ENCODE measurements at places on chromosomes 13 and 19.

DNA sequence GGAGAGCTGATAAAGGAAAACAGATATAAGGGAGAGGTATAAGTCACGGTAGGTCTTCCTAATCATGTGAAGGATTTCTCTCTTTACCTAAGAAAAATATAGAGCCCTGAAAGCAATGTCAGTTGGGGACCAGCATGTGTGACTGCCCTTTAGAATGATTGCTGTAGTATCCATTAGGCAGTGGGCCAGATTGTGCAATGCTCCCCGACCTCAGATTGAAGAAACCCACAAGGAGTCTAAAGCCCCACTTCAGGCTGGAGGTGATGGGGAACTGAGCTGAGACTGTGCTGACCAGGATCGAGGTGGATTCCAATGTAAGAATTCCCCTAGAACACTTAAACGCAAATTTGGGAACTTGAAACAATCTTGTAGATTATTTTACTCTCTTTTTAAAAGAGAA, 614.4 kb downstream of the LIG4 start:
- no peak for DNase-seq

- no peak for DNase-seq
These were observed 14.8 kb downstream of the PSPC1 start for GRCh38 chr13:19767966-19768365.

GRCh38 chr13:27820524-27821482, 28.5 kb downstream of the GSX1 start:
- no peak for DNase-seq

DNA sequence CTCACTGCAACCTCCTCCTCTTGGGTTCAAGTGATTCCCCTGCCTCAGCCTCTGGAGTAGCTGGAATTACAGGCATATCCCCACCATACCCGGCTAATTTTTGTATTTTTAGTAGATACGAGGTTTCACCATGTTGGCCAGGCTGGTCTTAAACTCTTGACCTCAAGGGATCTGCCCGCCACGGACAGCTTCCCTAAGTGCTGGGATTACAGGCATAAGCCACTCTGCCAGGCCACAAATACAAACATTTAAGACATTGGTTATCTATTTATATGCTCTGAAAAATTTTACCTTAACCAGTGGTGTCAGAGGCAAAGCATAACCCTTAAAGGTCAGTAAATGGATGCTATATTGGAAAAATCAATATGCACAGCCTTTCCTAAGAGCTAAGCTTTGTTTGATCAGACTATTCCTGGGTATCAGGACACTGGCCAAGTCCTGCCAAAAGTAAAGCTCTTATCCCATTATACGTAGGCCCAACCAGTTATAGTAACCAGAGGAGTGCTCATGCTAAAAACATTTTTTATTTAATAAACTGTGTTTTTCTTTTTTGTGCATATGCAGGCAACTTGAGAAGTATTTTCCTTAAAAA, 56.4 kb upstream of the STARD13 start:
- DNase-seq: no peak

- no peak for DNase-seq
These were observed 121.1 kb downstream of the NHLRC3 start for GRCh38 chr13:39159393-39159792.

- DNase-seq: peak; percentile 10
These were observed 111.4 kb downstream of the STOML3 start for GRCh38 chr13:38879278-38879677.

GRCh38 chr13:21663197-21663596, 7.7 kb upstream of the FGF9 start:
- no peak for DNase-seq

- no peak for DNase-seq
These were observed 520.7 kb upstream of the NBEA start for GRCh38 chr13:34421347-34421719.

- no peak for DNase-seq
These were observed 665.6 kb upstream of the ARGLU1 start for GRCh38 chr13:107233541-107233940.

DNA sequence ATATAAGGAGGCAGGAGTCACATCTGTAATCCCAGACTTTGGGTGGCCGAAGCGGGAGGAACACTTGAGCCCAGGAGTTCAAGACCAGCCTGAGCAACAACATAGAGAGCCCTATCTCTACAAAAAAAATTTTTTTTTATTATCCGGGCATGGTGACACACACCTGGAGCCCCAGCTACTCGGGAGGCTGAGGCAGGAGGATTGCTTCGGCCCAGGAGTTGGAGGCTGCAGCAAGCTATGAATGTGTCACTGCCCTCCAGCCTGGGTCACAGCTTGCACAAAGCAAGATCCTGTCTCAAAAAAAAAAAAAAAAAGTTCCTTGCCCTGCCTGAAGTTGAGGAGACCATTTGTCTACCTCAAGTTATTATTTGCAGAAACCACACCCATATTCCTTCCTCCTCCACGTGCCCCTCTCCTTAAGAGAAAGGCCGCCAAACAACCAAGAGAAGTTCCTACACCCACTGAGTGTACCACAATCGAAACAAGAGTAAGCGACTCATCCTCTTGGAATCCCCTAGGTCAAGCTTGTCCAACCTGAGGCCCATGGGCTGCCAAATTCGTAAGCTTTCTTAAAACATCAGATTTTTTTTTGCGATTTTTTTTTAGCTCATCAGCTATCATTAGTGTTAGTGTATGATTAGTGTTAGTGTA, 2.2 kb downstream of the ABCC4 start:
- peak; percentile 24 for DNase-seq

GRCh38 chr13:35621989-35622388, 145.5 kb upstream of the MAB21L1 start:
- peak; percentile 7 for DNase-seq

- no peak for DNase-seq
These were observed 6.2 kb downstream of the ERVK3-1 start for GRCh38 chr19:58311345-58311865.

GRCh38 chr13:110329798-110330461, 22.8 kb downstream of the COL4A2 start:
- no peak for DNase-seq

- DNase-seq: no peak
These were observed 748.2 kb downstream of the DIAPH3 start for GRCh38 chr13:59415498-59415897.

DNA sequence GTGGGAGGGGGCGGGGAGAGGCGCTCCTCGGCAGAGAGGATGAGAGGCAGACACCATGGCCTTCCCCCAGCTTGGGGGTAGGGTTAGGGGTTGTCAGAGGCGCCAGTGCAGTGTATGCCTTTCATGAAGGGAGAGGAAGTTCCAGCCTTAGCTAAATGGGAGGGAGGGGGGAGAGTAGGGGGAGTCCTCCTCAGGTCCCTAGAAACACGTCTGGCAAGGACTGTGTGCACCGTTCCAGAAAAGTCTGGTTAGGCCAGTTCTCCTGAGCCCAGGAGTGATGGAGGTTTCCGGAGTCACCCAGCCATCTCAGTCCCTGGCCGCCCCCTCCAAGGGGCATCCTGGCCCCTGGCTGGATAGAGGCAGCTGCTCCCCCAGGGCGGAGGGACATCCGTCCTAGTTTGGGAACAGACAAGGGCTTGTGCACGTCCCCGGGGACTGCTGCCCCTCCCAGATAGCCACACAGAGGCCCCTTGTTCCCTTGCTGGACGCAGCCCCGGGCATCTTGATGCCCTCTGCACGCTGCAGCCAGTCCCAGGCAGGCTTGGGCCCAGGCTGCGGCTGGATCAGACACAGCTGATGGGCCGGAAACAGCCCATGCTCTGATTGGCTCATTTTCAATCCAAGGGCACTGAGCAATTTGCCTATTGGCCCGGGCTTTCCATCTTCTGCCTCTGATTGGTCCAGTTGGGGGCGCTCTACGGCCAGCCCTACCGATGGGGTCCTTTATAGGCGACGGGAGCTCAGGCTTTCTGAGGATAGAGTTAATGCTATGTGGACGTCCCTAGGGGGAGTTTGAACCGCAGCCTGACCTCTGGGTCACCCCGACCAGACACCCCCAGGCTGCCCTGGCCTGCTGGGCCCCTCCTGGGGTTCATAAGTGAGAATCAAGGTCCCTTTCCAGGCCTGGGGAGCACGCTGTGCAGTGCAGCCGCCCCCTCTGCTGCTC, 3.8 kb downstream of the S1PR2 start:
- DNase-seq: no peak

DNA sequence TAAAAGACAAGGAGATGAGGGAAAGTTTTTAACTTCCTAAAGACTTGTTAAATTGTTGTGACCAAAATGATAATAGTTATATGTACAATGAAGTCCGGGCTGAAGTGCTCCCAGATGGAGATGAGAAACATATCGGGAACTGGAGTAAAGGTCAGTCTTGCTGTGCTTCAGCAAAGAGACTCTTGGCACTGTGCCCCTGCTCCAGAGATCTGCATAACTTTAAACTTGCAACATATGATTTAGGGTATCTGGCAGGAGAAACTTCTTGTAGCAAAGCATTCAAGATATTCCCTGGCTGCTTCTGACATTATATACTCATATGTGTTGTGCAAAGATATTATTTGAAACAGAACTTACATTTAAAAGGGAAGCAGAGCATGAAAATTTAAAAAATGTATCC, 786.6 kb upstream of the SLITRK6 start:
- DNase-seq: no peak

GRCh38 chr13:99273128-99273527, 14.9 kb upstream of the GPR18 start:
- DNase-seq: no peak

- no peak for DNase-seq
These were observed 40.5 kb downstream of the USP12 start for GRCh38 chr13:27130979-27131623.

DNA sequence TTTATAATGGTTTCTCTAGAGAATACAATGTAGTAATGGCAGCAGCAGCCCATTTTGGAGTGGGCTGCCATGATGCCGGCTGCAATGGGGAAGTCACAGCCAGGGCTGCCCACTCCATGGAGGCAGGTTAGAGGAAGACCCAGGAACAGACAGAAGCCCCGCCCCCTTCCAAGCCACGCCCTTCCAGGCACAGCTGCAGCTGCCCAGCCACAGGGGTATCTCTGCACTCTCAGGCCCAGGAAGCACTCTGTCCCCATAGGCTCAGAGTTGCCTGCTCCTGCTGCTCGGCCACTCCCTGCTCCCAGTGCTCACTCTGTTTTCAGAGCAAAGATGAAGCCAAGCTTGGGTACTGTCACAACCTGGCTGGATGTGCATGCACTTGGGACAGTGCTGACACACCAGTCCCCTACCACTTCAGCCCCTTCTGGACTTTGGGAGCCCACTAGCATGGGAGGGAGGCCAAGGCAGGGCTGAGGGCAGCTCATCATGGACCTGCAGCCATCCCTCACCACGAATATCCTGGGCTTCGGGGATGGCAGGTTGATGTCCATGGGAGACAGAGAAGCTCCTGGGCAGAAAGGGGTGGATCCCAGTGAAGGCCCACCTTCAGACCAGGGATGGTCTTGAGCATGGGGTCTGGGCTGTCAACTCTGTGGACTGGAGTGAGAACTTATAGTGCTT, 1224.2 kb downstream of the SLITRK5 start:
- DNase-seq: no peak

DNA sequence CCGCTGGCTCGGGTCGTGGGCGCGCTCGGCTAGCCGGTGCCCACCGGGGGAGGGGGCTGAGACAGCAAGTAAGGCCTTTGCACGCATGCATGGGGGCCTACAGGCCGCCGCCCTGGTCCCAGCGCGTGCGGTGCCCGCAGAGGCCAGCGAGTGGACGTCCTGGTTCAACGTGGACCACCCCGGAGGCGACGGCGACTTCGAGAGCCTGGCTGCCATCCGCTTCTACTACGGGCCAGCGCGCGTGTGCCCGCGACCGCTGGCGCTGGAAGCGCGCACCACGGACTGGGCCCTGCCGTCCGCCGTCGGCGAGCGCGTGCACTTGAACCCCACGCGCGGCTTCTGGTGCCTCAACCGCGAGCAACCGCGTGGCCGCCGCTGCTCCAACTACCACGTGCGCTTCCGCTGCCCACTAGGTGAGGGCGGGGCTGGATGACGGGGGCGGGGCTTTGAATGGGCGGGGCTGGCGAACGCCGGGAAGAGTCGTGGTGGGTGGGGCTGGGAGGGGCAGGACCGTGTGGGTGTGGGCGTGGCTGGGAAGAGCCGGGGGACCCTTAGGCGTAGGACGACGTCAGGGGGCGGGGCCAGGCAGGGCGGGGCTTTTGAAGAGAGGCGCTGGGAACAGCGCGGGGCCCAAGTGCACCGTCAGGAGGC, 2.1 kb downstream of the CILP2 start:
- DNase-seq: peak; percentile 26

- DNase-seq: no peak
These were observed 1581.5 kb upstream of the PCDH20 start for GRCh38 chr13:62997038-62997599.

- no peak for DNase-seq
These were observed 78.5 kb downstream of the PCDH9 start for GRCh38 chr13:67151652-67152051.

DNA sequence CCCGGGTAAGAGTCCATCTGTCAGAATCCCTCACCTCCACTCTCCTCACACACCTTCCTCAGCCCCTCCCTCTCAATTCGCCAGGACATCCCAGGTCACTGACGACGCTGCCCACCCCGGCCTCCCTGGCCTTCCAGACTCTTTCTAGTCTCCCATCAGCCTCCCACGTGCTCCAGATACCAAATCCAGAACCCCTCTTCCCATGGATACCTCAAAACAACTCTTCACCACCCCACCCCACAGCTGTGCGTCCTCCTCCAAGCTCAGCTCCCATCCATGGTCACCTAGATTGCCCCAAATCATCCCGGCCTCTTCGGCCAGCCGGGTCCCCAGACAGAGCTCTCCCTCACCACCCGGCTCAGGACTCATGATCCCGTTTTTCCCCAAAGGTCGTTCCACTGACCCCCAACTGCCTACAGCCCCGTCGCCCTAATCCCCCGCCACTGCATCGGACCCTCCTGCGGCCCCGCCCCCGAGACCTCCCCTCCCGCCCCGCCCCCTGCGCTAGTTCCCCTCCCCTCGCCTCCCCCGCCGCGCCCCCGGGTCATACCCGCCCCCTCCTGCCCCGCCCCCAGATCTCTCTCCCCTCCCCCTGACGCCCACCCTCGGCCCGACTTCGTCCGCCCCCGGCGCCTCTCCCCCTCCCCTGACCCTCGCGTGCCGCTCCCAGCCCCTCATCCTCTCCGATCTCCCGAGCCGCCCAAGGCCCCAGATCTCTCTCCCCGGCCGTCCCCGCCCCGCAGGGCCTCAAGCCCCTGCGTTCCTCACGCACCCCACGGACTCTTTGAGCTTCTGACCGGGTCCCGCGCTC, 546 bp downstream of the UBXN6 start:
- no peak for DNase-seq

DNA sequence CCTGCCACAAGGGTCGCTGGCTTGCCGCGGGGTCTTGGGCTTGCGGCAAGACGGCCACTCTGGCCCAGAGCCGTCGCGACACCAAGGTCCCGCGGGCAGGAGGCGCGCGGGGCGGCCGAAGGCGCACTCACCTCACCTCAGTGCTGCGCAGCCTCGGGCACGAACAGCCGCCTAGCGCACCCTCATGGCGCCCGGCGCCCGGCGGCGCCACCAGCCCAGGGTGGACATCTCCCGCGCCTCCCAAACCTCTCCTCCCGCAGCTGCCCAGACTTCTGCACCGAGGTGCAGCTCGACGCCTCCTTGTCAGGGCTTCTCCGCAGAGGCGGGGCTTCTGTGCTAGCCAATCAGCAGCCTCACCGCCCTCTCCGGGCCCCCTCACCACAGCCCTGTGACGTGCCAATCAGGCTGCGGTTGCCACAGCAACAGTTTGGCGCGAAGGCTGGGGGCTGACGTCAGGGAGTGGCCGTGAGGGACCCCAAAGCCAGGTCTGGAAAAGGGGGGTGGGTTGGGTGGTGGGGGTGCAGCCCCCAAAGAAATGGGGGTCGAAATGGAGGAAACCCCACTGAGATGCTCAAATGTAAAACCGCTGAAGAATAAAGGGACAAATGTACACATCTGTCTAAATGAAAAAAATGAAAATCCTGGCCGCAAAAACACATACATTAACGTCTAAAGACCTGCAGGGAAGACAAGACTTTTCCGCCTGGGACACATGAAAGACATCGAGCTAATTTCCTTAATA, at the start of the genes PEG3 and ZIM2:
Gene PEG3 (minus strand): TSS at position 276 of the 742 bp plus-strand sequence. CDS start 16,071 bp downstream, outside the sequence.
Gene ZIM2 (minus strand): TSS at position 276 of the 742 bp plus-strand sequence. CDS start 16,449 bp downstream, outside the sequence.
- DNase-seq: no peak
